Urothelium cell line (cell line): ENCODE measurements at places on chromosomes 12 and 14.

- DNase-seq, result peak; percentile 72
Observed at GRCh38 chr14:67514650-67515385, 18.3 kb upstream of the PLEKHH1 start.

- no peak for DNase-seq
Observed at GRCh38 chr12:92973614-92974013, 44.5 kb upstream of the EEA1 start.

- DNase-seq, result no peak
Observed at GRCh38 chr12:97461553-97461952, 1.1 kb upstream of the RMST start.

GRCh38 chr14:60789656-60790055, 55.1 kb downstream of the MNAT1 start:
- no peak for DNase-seq

DNA sequence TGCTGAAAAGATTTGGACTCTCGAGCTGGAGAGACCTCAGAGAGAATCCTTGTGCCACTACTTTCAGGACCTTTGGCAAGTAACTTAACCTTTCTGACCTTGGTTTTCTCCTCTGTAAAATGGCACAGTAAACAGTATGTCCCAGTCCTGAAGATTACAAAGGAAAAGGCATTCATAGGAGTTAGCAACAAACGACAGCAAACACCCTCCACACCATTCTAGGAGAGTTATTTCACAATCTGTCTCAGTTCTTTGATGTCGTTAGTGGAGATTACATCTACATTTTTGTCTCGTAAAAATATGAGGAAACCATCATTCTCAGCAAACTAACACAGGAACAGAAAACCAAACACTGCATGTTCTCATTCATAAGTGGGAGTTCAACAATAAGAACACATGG, 205.7 kb downstream of the ITPR2 start:
- DNase-seq, result no peak

DNA sequence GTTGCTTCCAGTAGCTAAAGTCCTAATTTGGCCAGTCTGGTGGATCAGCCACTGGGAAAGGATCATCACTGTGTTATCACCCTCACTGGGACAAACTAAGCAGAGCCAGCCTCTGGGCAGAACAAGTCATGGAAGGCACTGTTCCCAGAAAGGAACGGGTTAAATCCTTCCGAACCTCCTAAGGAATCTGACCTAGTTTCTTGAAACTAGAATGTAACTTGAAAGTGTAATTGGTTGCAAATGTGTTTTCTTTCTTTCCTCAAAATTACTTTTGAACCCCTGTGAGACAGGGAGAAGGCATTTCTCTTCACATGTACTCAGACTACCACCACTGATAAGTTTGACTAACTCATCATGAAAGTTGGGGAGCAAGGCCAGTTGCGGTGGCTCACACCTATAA, 18.7 kb upstream of the KICS2 start:
- DNase-seq, result no peak

DNA sequence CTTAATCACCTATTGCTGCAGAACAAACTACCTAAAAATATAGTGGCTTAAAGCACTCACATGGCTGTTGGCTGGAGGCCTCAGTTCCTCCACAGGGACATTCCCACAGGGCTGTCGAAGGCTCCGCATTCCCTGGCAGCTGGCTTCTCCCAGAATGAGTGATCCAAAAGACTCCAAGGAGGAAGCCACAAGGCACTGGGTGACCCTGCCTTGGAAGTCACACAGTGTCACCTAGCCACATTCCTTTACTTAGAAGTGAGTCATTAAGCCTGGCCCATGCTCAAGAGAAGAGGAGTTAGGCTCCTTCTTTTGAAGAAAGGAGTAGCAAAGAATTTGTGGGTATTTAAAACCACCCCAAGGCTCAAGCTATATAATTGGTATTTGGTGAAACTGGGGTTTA, 63.9 kb upstream of the MAP1LC3B2 start:
- DNase-seq, result peak; percentile 44

- DNase-seq, result no peak
Observed at GRCh38 chr14:58693048-58693447, 55.3 kb downstream of the DACT1 start.

DNA sequence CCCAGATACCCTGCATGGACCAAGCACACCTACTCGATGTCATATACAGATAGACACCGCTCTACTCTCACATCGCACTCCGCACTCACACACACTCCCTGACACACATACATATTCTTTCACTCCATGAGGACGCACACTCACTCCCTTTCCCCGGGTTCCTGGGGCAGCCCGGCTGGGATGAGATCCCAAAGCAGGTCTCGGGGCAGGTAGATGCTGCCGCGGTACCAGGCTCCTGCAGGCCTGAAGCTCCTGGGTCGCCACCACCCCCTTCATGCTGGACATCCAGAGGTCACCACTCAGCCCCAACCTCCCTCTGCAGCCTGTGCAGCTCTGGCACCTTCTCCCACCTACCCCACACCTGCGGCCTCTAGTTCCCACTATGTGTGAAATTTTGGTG, 2.3 kb downstream of the C1QL4 start:
- DNase-seq, result no peak

GRCh38 chr14:70067810-70068209, 120.9 kb downstream of the SLC8A3 start:
- DNase-seq, result no peak

DNA sequence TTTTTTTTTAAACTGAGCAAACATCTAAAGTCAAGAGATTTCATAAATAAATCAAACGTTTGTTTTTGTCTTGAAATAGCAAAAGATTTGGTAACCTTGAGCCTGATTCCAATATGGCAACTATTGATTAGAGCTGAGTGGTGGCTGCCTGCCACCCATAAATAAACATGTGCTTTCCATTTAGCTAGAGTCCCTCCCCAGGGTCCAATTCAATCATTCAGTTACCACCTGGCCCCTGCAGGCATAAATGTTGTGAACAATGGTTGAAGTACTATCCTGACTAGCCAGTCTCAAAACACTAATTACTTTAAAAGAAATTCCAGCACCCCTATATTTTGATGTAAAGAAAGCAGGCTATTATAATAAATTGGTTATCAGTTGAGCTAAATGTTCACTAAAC, 129.7 kb upstream of the GRIP1 start:
- no peak for DNase-seq

GRCh38 chr14:89399594-89400068, 17.4 kb downstream of the FOXN3 start:
- DNase-seq, result no peak

DNA sequence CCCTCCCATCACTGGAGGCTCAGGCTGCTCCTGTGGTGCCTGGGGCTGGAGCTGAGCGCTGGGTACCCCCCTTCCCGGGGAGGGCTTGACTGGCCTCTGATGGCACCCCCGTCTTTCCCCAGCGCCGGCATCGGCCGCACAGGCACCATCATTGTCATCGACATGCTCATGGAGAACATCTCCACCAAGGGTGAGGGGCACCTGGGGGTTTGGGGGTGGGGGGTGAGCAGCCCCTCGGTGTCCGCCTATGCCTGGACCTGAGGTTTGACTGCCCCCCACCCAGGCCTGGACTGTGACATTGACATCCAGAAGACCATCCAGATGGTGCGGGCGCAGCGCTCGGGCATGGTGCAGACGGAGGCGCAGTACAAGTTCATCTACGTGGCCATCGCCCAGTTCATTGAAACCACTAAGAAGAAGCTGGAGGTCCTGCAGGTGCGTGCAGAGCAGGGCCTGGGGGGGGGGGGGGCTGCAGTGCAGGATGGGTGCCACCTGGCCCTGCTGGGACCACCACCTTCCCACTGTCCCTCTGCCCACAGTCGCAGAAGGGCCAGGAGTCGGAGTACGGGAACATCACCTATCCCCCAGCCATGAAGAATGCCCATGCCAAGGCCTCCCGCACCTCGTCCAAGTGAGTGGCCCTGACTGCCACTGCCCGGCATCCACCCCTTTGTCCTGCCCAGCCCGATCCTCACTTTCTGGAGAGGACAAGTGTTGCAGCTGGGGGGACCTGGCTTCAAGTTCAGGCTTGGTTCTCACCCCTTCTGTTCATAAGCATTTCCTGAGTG, 8.8 kb downstream of the PTPN6 start:
- DNase-seq, result no peak

DNA sequence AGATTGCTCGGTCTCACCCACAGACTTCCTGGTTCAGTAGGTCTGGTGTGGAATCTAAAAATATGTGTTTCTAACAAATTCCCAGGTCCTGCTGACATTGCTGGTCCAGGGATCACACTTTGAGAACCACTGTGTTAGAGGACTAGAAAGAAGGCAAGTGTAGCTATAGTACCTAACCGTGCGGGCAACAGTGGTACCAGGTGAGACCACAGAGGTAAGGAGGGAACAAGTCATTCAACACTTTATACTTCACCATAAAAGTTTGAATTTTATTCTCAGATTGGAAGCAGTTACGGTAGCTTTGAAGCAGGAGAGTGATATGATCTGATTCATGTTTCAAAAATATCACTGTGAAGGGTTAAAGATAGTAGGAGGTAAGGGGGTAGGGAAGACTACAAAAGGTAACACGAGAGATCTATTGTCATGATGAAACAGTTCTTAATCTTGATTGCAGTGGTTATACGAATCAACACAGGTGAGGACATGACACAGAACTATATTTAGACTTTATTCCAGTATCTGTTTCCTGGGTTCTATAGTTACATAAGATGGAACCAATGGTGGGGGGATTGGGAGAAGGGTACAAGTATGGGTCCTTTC, 73.5 kb downstream of the CDK17 start:
- DNase-seq, result no peak

GRCh38 chr12:66279123-66279712, 23.1 kb upstream of the HELB start:
- DNase-seq, result peak; percentile 22

DNA sequence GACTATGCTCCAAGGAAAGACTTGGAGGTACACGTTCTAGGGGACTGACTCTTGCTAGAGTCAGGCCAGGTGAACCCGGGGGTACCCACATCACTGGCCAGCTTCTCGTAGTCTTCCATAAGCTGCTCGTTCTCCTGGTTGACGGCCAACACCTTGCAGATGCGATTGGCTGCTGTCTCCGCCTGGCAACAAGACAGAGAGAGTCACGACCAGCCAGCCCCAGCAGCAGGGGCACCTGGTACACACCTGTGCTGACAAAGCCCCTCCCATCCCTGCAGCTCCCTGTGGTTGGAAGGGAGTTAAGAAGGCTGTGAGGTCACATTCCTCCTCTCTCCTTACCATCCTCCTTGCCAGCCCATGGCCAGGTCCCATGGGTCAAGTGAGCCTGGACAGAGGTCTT, 85.5 kb downstream of the ACTN1 start:
- DNase-seq, result no peak

GRCh38 chr12:56375598-56376434, 13.2 kb upstream of the APOF start:
- DNase-seq, result no peak

DNA sequence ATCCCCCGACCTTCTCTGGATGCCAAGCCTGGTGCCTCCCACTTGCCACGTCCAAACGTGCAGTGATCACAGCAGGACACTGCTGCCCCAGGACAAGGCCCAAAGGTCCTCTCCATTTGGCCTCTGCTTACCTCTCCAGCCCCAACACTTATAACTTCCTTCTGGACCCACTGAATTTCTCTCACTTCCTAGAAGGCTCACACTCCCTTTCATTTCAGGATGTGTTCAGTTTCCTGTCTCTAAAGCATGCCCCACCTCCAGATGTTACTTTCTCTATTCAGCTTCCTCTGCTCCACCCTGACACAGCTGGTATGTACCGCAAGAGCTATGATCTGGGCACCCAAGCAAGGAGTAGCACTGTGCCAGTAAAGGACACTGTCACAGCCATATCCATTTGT, 33.0 kb downstream of the CDKL1 start:
- DNase-seq, result no peak

- no peak for DNase-seq
Observed at GRCh38 chr14:95495538-95496025, 20.9 kb downstream of the SYNE3 start.

- no peak for DNase-seq
Observed at GRCh38 chr12:10558789-10559188, 53.1 kb downstream of the EIF2S3B start.

GRCh38 chr12:110266980-110267620, 13.9 kb upstream of the ATP2A2 start:
- DNase-seq, result peak; percentile 27

GRCh38 chr14:96151242-96151641, 53.4 kb upstream of the BDKRB2 start:
- DNase-seq, result no peak
